ENCODE measurements at places on chromosomes 16 and 17.

- DNase-seq: no peak
Observed at GRCh38 chr17:42333053-42333452, 44.8 kb downstream of the STAT5A start.

- DNase-seq: no peak
Observed at GRCh38 chr17:12089809-12090384, 69.2 kb downstream of the MAP2K4 start.

- DNase-seq: no peak
Observed at GRCh38 chr17:81029859-81030258, 5.1 kb upstream of the BAIAP2 start.

DNA sequence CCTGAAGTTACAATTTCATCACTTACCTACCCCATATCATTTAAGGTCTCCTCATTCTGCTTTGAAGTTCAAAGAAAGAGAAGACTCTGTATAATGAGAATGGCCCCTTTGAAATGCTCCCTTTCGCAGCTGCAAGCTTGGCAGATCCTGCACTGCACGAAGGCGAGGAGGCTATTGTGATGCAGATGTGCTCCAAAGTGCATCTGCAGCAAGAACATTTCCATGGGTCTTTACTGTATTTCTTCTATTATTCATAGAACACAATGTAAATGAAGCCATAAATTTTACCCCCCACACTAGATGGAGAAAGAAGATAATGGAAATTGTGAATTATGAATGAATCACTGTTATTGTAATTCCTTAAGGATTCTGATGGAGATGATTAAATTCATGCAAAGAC lies 178.7 kb downstream of the CHD9NB start:
- DNase-seq: no peak

- DNase-seq: no peak
Observed at GRCh38 chr17:75895370-75896155, 1.2 kb downstream of the TRIM65 start.

GRCh38 chr17:32283745-32284201 lies 18.1 kb downstream of the RHBDL3 start:
- DNase-seq: no peak

DNA sequence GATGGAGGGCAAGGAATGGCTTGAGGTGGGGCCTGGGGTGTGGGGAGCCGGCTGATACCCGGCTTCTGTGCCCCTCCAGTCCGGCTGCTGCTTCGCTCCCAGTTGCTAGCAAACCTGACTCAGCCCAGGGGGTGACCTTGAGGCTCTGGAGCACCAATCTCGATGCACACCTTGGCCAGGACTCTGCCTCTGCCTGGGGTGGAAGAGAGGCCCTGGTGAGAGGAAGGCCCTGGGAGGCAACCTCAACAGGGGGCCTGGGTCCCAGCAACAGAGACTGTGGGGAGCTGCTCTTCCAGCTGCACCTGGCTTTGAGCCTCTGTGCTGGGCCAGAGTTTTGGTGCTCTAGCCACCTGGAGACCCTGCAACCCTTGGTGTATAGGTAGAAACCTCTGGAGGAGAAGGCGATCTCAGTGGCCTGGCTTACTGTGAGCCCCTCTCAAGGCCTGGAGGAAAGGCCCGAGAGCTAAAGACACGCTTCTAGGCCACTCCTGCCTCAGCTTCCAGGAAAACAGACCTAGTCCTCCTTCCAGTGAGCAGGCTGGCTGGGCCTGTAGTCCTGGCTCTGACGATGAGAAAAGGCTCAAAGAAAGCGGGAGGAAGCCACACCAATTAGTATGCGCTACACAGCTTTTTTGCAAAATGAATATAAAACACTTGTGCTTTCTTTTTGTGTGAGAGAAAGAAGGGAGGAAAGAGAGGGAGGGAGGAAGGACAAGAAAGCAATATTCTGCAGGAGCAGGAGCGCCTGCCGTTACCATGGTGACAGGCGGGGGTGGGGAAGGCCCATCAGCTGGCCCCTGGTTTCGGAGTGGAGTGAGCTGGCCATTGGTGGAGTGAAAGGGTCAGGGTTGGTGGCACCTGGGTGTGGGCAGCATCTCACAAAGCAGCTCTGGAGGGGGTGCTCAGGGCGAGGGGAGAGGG lies 51.0 kb downstream of the VAC14 start:
- DNase-seq: no peak

DNA sequence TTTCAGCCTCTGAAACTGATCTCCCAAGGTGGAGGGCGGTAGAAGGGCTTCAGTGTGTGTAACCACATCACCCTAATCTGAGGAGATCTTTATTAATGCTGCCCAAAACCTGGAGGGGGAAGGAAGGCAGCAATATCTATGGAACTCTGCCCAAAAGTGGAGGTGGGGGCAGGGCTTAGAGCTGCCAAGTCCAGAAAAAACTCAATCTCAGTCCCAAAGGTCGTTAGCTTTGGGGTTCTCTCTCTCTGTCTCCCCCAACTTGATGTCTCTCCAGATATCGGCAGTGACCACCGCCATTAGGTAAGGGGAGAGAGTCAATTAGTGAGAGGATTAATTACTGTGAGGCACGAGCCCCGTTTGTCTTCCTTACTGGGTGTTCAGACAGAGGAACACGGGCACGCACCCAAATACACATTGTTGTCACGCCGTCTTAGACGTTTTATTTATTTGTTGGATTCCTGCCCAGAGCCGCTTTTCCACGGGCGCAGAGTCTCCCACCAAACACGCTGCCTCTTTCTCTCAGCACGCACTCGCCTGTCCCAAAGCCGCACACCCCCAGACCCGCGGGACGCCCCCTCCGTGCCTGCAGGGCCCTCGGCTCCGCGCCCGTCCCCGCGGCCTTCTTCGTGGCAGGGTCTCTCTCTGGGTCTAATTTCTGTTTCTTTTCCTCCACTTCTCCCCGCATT lies 5.4 kb upstream of the LHX1 start:
- no peak for DNase-seq

- no peak for DNase-seq
Observed at GRCh38 chr16:66003201-66003600, 363.3 kb upstream of the CDH5 start.

DNA sequence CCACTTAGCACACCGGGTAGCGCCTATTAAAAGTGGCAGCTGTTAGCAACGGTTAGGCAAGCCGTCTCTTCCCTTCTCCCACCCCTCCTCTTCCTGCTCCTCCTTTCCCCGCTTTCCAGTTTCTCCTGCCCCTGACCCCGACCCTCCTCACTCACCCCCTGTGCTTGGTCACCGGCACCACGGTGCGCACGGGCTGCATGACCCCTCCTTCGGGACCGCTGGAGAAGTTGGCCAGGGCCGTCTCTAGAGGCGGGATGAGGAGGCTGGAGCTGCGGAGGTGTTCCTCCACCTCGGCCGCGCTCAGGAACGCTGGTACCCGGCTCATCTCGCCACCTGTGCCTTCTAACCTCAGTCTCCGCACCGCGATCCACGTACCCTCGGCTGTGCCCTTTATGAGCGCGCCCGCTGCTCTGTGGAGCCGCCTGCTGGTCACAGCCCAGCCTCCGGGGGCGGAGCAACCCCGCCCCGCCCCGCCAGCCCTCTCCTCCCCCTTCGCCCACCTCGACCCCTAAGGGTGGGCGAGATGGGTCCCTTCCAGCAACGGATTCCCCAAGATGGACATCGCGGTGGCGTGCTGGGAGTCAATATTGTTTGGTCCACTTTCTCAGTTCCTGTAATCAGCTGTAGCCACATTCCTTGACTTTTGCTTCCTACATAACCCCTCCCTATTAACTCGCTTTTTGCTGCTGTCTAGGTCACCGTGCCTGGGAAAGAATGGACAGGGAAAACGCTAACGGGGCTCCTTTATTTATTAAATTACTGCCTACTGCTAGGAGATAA lies at the start of gene CRYM:
CRYM (minus strand) TSS at position 364 of the 780 bp plus-strand sequence; CDS start at position 325, 39 bp downstream.
- DNase-seq: no peak

GRCh38 chr16:6663668-6664067 lies 669.0 kb upstream of the RBFOX1 start:
- DNase-seq: no peak

DNA sequence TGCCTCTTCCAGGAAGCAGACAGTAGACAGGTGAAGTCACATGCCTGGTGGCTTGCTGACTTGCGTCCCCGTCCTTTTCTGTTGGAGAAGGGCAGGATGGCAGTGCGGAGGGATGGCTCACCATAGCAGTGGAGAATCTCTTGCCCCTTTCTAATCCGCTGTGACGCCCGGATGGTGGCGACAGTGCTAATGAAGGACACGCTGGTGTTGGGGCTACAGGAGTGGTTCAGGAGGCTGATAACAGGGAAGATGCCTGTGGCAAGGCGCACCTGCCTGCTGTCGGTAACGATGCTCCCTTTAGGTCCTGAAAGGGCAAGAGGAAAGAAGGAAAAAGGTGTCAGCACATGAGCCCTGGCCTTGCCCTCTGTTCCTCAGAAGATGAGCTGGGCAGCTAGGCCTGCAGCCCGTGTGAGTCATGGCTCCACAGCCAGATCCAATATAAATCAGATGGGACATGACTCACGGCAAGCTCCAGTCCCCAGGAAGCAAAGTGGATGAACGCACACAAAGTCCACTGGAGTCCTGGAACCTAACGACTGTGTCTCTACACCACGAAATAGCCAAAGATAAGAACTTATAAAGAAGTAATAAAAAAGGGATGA lies 25.5 kb downstream of the SERPINF1 start:
- no peak for DNase-seq

GRCh38 chr16:17476414-17477259 lies 5.9 kb upstream of the XYLT1 start:
- DNase-seq: no peak

GRCh38 chr17:37261286-37261685 lies 114.5 kb upstream of the C17orf78 start:
- no peak for DNase-seq

GRCh38 chr17:15909481-15909991 lies 35.4 kb upstream of the ADORA2B start:
- no peak for DNase-seq

GRCh38 chr16:13999071-13999894 lies 71.8 kb upstream of the MRTFB start:
- no peak for DNase-seq

- DNase-seq: no peak
Observed at GRCh38 chr16:69814561-69814960, 52.4 kb downstream of the WWP2 start.

DNA sequence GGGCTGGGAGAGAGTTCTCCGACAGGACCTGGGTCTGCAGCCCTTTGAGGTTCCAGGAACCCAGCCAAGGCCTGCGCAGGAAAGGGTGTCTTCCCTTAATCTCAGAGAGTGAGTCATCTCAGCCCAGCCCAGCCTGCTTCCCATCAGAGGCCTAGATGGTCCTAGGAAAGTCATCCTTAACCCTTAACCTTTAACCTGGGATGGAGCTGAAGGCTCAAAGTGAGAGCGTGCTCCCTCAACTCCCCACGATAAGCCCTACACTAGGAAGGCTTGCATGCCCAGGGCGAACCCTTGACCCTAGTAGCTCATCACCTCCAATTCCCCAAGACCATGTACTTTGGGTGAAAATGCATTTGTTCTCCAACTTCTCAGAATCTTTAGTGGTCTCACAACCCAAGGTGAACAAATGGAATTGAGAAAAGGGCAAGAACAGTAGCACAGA lies 4.8 kb upstream of the ATXN7L3 start:
- DNase-seq: no peak

GRCh38 chr17:82898976-82899514 lies 59.2 kb upstream of the ZNF750 start:
- no peak for DNase-seq

DNA sequence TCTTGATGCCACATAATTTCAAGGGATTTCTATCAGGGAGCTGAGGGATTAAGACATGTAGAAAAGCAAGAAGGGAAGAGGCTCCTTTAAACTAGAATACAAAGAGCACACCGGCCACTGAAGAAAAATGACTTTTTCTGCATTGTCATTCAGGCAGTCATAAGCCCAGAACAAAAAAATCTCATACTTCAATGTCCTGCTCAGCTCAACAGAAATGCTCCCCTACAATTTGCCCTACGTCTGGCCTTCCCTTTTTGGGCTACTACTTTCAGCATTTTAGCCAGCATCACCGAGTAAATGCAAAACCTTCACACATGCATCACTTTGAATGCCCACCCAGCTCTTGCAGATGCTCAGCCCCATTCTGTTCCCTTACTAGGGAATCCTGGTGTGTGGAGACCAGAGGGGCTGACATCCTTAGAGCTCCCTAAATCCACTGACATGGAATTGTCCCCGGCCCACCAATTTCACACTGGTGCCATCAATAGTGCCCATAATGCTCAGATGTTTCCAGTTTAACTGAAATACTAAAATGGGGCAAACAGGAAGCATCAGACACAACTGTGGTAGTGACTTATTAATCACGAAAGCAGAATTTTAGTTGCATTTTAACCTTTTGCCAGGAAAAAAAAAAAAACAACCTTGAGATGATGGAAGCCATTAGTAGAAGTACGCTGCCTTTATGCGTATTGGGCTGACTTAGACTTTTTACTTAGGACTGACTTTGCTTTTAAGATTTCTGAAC lies 2.7 kb downstream of the MAP3K14 start:
- no peak for DNase-seq

- DNase-seq: no peak
Observed at GRCh38 chr16:30340621-30341020, 14.5 kb downstream of the CD2BP2 start.

- DNase-seq: no peak
Observed at GRCh38 chr16:27439271-27440018, 37.5 kb downstream of the IL21R start.
